Left lung (tissue), 14 donors: ENCODE measurements at places on chromosomes 16 and 17.

DNA sequence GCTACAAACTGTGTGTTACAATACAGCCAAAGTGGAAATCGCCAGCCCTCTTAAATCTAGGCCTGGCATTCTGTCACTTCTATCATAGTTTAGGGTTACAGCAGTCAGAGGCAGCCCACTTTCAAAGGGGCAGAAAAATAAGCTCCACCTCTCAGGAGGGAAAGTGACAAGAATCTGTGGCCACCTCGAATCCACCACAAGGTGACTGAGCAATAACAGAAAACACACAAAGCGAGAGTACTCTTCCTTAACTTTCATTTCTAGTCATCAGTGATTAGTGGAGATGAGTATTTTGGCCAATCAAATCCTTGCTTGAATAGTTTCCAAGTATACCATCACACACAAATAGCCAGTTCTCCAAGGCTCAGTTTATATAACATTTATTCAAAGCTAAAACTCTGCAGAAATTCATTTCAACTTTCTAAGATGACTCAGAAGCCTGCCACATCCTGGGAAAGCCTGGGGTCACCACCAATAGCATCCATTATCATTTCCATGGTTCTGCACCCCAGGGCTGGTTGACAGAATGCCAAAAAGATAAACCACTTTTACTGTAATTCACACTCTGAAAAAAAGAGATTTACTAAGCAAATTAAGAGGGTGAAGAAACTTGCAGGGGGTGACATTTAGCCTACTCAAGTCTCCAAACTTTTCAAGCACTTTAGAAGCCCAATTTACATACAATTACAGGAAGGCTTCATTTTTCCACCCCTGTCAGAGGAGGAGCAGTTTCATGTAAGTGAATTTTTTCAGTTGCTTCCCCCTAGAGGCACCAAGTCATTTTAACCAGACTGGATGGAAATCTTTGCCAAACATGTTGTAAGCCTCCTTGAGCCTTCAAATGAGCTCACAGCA, 66.8 kb downstream of the SALL1 start:
- H3K4me1 ChIP-seq: no peaks in the 10 kb centered on the region
- H3K36me3 ChIP-seq: no peaks in the 10 kb centered on the region

DNA sequence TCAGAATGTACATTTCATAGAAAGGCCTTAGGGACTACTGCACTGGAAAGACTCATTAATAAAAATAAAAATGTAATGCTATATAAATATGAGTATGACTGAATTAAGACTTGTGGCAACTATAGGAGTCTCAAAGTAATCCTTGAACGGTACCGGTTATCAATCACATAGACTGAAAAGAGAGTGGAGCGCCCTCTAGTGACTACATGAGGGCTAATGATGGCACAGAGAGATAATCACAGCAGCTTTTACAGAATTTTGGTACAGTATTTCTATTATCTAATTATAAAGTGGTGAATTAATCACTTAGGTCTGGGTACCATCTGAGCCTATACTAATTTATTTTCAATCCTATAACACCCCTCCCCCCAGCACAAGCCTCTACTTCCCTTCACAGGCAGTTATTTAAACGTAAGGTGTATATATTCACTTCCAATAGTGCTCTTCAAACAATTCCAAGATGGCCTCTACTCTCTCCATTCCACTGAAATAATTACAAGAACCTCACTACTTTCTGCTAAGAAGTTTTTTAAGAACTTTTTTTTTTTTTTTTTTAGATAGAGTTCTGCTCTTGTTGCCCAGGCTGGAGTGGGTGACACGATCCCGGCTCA, 40.7 kb upstream of the ANKFY1 start:
- H3K4me1 ChIP-seq: peaks cover 14% of the 10 kb centered on the region
- H3K27ac ChIP-seq: no peak overlapping the region
- no peak overlapping the region for H3K4me3 ChIP-seq
- no peak for DNase-seq
- no peaks in the 10 kb centered on the region for H3K27me3 ChIP-seq
- no peaks in the 10 kb centered on the region for H3K36me3 ChIP-seq

GRCh38 chr17:40266882-40267281, 20.8 kb upstream of the CDC6 start:
- H3K27ac ChIP-seq: no peak overlapping the region
- H3K4me3 ChIP-seq: no peak overlapping the region
- peaks cover 7% of the 10 kb centered on the region for H3K36me3 ChIP-seq
- no peaks in the 10 kb centered on the region for H3K27me3 ChIP-seq

DNA sequence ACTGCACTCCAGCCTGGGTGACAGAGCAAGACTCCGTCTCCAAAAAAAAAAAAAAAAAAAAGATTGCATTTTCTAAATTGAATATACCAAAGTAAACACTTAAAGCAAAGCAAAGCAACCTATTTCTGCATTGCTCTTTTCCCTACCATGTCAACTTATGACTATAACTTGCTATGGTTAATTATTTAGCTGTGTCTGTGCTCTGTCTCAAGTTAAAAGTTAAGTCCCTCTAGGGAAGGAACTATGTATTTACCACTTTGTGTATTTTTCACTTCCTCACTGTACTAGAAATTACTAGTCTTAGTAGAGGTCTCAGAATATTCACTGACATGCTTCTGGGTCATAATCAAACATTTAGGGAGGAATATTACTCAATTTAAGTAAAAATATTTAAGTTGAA, 711.7 kb upstream of the SOX9 start:
- H3K27me3 ChIP-seq: no peaks in the 10 kb centered on the region
- no peak overlapping the region for H3K27ac ChIP-seq
- DNase-seq: no peak
- no peaks in the 10 kb centered on the region for H3K36me3 ChIP-seq
- no peak overlapping the region for H3K4me3 ChIP-seq

- H3K4me3 ChIP-seq: no peak overlapping the region
- no peak for DNase-seq
- H3K27ac ChIP-seq: no peak overlapping the region
- H3K27me3 ChIP-seq: no peaks in the 10 kb centered on the region
- H3K4me1 ChIP-seq: no peaks in the 10 kb centered on the region
Measured at GRCh38 chr16:49158029-49158642, 123.5 kb downstream of the CBLN1 start.

GRCh38 chr17:18951941-18952842, at the start of gene SLC5A10:
TSS of gene SLC5A10 (plus strand) at chr17:18952165. CDS start at chr17:18952206, 41 bp downstream.
- no peaks in the 10 kb centered on the region for H3K4me1 ChIP-seq
- no peaks in the 10 kb centered on the region for H3K36me3 ChIP-seq
- DNase-seq: no peak
- no peak within 1 kb of the TSS for H3K27ac ChIP-seq
